ENCODE measurements at places on chromosomes 2 and 18. TPM values are rescaled to one million over a fixed set of nuclear protein-coding genes. Genes with fewer than 3 reads are reported as not detected.

Gene HOXD1
- 0.18 TPM for total RNA-seq

Gene GRHL1
- 2.2 TPM for total RNA-seq

Gene RNF125
- total RNA-seq = 19.3 TPM

Gene FOXI3
- 0.93 TPM for total RNA-seq

Gene SMCHD1
- 64.6 TPM for total RNA-seq

Gene GALNT14
- total RNA-seq = 2.1 TPM

DNA sequence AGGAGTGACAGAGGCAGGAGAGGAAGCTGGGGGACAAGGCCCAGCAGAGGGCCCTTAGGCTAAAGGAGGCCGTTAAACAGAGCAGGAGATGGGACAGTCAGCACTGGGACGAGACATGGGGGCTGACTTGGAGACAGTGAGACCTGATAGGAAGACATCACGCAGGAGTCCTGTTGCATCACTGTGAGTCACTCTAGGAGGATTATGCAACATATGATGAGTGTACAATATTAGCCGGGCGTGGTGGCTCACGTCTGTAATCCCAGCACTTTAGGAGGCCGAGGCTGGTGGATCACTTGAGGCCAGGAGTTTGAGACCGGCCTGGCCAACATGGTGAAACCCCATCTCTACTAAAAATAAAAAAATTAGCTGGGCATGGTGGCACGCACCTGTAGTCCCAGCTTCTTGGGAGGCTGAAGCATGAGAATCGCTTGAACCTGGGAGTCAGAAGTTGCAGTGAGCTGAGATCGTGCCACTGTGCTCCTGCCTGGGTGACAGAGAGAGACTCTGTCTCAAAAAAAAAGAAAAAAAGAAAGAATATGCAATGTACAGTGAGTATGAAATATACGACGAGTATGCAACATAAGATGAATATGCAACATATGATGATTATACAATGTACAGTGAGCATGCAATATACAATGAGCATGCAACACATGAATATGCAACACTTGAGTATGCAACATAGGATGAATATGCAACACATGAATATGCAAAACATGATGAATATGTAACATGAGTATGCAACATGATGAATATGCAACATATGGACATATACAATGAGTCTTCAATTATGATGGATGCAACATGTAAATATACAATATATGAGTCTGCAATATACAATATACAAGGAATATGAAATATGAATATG, 83.3 kb upstream of the ID2 start:
- DNase-seq = no peak

DNA sequence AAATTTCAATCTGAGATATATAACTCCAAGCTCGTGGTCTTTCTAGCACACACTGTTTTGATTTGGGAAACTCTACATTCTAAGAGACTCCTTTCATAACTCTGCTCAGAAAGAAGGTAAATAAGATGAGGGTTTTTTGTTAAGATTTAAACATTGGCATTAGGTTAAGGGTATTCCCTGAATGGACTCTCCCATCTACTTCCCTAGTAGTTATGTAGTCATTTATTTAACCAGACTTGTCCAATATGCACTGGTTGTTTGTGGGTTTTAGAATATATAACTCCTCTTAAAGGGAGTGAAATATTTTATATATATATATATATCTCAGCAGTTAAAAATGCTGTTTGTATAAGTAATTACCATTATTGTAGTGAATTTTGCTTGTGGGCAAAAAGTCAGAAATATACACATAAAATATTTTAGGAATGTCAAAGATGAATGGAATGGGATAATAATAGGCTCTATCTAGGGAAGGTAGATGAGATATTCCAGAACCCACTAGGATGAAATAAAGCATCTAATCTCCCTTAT, 61.5 kb upstream of the WDR75 start:
- no peak for DNase-seq

GRCh38 chr2:168926621-168927386, 25.7 kb downstream of the G6PC2 start:
- DNase-seq = no peak

- DNase-seq = no peak
These were observed 199.4 kb downstream of the CYRIA start for GRCh38 chr2:16466133-16466820.

GRCh38 chr2:224885291-224885690, 157.0 kb downstream of the DOCK10 start:
- no peak for DNase-seq

DNA sequence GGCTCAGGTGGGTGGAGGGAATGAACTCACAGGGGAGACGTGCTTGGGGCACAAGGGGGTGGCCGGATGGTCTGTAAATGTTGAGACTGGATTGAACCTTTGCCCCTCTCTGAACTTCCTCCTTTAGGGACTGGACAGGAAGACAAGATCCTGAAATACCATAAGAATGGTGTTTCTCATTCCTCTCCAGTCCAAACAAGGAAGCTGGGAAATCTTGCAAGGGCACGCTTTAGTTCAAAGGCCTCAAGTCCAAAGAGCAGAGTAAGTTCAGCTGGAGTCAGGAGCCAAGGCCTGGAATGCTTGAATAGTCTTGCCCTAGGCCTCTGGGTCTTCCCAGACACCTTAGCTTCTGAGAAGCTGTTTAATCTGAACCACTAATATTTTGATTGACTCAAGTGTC, 52.4 kb upstream of the SIX3 start:
- DNase-seq = no peak

DNA sequence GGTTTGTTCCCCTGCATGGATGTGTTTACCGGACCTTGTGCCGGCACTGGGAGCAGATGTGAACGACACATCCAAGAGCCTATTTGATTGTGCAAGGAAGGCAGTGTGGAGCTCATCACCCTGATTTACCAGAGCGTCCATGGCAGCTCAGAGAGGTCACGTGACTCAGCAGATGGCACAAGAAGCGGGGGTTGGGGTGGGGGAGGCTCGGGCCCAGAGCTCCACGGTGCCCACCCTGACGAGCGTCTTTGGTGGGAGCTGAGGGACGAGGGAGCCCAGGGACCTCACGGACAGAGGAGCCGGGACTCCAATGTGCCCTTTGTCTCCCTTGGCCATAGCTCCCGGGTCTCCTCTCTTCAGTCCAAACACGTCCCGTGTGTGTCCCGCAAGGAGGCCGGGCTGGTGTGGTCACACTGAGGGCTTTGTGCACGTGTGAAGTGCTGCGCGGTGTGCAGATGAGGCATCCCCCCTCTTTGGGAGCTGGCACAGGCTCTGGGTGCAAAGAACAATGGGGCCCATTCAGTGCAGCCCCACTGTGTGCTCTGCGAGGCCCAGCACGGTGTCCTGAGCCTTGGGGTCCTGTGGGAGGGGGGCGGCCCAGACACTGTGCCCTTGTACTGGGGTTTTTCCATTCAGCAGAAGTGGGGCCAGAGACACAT, 15.5 kb downstream of the KCNIP3 start:
- no peak for DNase-seq

DNA sequence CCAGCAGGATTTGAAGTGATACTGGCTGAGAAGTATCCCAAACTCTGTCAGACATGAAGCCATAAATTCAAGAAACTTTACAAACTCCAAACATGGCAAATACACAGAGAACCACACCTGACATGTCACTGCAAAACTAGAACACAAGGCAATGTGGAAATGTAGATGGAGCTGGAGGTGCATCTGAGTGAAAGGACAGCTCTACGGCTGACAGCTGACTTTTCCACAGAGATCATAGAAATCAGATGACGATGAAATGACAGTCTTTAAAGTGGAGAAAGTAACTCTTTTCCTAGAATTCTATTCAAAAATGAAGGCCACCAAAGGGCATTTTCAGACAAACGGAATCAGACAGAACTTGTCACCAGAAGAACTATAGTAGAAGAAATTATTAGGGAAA, 97.5 kb downstream of the LDLRAD4 start:
- no peak for DNase-seq

- no peak for DNase-seq
These were observed 158.5 kb upstream of the TPO start for GRCh38 chr2:1254662-1255343.

- DNase-seq = peak; percentile 74
These were observed 50.8 kb downstream of the NCK2 start for GRCh38 chr2:105795575-105795934.

- no peak for DNase-seq
These were observed 10.5 kb downstream of the MAP3K2 start for GRCh38 chr2:127377262-127377661.
